ENCODE measurements at places on chromosomes 16 and 17.
A peak's percentile ranks its signal among the peaks of the same experiment; 100 is the strongest.

GRCh38 chr17:60300011-60300410 lies 91.9 kb downstream of the USP32 start:
- no peak for DNase-seq

- DNase-seq: peak; percentile 45
These were observed 40.4 kb upstream of the NDRG4 start for GRCh38 chr16:58459344-58460218.

DNA sequence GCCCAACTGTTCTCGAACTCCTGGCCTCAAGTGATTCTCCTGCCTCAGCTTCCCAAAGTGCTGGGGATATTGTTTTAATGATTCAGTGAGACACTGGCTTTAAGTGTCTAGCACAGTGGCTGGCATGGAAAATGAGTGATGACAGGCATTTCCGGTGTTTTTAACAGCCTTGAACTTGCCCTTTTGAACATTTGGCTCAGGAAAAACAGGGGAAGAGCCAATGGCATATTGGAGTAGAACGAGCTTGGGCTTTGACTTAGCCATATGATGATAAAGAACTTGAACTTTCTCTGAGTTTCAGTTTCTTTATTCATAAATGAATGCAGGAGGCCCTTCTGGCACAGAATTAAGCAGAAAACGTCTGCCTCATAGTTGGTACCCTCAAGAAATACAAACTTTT lies 145.0 kb upstream of the HS3ST4 start:
- DNase-seq: no peak

DNA sequence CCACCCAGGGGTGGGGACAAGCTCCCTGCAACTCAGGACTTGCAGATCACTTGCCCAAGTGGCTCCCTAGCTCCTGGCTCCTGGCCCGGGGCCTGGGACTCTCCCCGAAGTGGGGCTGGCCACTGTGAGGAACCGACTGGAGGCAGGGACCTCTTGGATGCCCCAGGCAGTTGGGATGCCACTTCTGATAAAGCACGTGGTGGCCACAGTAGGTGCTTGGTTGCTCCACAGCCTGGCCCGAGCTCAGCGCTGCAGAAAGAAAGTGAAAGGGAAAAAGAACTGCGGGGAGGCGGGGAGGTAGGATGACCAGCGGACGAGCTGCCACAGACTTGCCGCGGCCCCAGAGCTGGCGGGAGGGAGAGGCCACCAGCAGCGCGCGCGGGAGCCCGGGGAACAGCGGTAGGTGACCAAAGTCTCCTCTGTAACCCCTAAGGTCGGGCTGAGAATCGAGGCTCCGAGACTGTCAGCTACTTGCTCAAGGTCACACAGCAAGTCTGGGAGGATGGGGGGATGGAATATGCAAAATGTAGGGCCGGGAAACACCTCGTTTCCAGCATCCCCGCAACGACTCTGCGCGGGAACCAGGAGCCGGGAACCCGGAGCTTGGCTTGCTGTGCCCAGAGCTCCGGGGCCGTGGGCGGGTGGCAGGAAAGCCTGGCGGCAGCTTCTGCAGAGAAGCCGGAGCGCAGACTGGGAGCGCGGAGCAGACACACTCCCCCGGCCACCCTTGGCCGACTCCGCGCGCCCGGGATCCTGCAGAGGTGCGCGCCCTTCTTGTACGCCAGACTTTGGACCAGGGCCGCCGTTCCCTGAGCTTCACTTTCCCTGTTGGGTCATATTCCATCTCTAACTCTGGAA lies 1.9 kb downstream of the CIITA start:
- DNase-seq: no peak

GRCh38 chr17:82343560-82343959 lies 10.0 kb upstream of the SECTM1 start:
- DNase-seq: no peak

DNA sequence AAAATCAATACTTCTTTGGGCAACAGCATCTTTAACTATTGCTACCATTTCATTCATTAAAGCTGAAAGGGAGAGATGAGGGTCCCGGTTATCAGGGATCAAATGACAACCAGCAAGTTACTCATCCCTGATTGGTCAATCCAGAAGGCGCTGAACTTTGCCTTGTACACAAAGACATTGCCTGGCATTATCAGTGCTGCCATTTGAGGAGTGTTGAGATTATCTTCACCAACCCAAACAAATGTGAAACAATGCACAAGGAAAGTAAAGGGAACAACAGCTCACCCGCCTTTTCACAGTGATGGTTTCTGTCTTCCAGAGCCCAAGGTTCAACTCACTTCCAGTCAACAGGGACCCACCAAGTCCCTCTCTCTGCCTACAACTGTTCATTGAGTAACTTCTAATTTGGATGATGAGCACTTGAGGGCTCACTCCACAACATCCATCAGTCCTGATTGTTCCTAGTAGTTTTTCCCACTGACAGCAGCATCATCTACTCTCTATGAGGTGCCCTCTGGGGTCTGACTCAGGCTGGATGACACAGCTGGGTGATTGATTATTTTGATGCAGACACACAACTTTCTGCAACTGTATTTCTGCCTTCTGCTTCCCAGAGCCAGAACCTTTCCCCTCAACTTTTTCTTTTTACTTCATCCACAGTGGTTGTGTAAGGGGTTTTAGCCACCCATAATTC lies 32.0 kb downstream of the LYRM9 start:
- no peak for DNase-seq

GRCh38 chr17:74099442-74100340 lies 103.8 kb upstream of the RPL38 start:
- DNase-seq: no peak

DNA sequence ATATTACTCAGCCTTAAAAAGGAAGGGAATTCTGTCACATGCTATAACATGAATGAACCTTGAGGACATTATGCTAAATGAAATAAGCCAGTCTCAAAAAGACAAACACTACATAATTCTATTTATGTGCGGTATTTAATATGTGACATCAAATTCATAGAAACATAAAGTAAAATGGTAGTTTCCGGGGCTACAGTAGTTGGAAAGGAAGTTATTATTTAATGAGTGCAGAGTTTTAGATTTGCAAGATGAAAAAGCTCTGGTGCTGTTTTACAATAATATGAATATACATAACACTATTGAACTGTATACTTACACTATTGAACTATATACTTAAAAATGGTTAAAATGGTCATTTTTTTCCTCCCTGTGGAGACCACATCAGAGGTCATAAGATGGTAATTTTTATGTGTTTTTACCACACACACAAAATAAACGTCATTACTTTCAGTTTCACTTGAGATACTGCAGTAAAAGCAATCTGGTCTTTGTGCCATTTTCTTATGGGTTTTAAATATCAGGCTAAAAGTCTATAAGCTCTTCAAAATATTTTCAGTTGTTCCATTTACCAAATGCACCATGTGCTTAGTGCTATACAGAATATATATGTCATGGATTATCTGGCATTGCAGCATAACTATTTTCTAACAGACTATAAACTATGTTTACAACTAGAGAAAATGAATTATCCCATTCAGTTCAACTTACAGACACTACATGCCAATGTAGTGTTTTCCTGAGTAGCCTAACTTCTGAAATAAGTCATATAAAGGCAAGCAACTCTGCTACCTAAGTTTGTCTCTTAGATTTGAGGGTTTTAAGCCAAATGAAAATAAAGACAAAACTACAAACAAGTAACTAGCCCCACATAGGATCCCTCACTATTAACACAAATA lies 90.9 kb downstream of the SPAG9 start:
- DNase-seq: no peak

- DNase-seq: no peak
These were observed 55.4 kb downstream of the WWOX start for GRCh38 chr16:78154729-78155461.

DNA sequence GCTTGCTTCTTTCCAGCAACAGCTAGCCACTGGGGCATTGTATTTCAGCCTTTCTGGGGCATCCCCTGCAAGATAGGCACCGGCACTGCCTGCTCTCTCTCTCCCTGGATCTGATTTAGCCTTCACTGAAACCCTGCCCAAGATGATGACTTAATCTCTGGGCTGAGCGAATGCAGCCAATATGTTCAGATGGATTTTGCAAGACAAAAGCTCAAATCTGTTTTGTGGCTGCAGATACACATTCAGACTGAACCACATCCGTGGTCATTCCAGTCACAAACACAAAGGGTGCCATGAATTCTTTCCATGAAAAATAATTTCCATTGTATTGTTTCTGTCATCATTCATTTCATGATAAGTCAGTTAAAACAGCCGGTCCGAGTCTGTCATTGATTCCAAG lies 24.2 kb downstream of the SOST start:
- no peak for DNase-seq

- no peak for DNase-seq
These were observed 36.6 kb upstream of the TBX2 start for GRCh38 chr17:61362852-61363600.

DNA sequence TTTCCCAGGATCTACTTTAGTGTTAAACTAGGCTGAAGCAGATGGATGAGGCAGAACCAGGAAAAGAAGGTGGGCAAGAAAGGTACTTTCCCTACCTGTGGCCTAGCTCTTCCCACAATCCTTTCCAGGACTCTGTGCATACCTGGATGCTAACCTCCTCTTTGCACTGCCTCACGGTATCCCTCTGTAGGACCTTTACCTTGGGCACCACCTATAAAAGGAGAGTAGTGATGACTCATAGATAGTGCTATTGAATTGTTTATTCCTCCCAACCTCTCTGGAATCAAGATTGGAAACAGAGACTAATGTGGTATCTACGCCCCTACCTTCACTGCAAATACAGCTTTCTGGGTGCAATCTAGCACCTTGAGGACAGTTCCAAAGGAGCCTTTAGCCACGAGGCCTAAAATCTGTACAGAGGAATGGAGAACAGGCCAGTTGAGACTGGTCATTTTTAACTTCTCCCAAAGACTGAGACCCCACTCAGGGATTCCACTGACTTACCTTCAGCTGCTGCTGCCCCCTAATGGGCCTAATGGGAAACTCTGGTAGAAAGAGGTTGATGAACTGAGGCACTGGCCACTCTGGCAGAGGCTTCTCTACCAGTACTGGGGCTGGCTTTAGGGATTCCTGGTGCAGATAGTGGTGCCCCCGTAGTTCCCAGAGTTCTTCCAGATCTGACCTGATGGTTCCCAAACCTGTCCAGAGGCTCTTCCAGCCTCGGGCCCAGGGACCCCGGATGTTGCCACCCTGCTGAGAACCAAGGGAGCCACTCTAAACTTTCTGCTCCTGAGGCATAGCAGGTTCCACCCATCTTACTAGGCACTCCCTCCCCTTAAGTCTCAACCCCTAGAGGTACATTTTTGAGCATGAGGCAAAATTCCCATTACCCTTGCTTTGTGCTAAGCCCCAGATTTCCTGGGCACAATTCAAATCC lies 781 bp downstream of the RSKR start:
- DNase-seq: peak; percentile 40

DNA sequence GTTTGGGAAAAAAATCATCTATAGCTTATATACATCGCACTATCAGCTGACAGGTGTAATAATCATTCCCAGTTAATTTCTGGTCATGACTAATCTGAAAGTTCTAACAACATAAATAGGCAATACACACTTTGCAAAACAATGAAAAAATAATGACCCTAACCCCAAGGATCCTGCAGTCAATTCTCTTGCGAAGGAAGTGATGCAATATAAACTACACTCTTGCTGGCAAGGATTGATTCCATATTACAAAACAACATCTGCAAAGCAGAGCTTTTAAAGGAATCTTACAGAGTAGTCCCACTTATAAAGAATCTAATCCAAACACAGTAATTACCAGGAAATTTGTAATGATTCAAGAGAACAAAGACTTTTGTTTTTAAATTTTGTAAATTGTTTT lies 73.4 kb downstream of the MYO1D start:
- DNase-seq: no peak

GRCh38 chr17:6358131-6358530 lies 76.8 kb downstream of the AIPL1 start:
- DNase-seq: no peak

GRCh38 chr17:83067718-83068261 lies 11.6 kb upstream of the METRNL start:
- DNase-seq: no peak

DNA sequence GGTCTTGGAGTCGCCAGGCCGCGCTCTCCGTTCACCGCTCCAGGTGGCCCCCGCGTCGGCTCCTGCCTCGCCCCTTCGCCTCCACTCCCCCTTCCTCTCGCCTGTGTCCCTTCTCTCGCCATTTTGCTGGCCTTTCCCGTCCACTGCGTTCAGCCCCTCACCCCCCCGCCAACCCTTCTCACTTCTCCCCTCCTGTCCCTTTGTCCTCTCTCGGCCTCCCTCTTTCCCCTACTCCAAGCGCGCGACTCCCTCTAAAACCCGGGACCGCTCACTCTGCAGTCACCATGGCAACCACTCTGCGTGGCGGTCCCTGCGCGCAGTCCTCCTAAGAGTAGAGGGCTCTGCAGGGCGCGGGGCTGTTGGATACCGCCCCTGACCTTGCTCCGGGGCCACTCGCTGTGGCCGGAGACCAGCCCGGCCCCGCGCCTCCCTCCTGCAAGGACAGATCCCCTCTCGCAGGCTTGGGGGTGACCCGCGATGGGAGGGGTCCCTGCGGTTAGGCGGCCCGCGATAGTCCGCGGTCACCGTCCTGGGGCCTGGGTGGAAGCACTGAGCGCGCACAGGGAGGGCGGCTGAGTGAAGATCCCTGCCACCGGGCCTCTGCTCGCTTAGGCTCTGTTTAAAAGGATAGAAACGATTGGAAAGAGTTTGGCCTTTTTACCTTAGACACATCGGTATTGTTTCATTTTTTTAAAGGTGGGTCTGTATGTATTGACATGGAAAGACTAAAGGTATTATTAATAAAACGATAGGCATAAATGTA lies 454 bp downstream of the CCDC40 start:
- DNase-seq: peak; percentile 30
